ENCODE measurements at places on chromosomes 7 and 10.
A peak's percentile ranks its signal among the peaks of the same experiment; 100 is the strongest.

- no peak for DNase-seq
Observed at GRCh38 chr10:69292459-69292858, 14.2 kb downstream of the HK1 start.

DNA sequence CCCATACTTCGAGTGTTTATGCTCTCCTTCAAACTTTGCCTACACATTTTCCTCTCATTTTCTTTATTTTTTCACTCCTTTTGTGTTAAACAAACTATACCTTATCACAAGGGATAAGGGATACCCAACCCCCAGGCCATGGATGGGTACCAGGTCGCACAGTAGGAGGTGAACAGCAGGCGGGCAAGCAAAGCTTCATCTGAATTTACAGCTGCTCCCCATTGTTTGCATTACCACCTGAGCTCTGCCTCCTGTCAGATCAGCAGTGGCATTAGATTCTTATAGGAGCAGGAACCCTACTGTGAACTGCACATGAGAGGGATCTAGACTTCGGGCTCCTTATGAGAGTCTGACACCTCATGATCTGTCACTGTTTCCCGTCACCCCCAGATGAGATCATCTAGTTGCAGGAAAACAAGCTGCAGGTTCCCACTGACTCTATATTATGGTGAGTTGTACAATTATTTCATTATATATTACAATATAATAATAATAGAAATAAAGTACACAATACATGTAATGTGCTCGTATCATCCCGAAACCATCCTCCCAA is 28.5 kb downstream of the ZC3HC1 start:
- DNase-seq = no peak

DNA sequence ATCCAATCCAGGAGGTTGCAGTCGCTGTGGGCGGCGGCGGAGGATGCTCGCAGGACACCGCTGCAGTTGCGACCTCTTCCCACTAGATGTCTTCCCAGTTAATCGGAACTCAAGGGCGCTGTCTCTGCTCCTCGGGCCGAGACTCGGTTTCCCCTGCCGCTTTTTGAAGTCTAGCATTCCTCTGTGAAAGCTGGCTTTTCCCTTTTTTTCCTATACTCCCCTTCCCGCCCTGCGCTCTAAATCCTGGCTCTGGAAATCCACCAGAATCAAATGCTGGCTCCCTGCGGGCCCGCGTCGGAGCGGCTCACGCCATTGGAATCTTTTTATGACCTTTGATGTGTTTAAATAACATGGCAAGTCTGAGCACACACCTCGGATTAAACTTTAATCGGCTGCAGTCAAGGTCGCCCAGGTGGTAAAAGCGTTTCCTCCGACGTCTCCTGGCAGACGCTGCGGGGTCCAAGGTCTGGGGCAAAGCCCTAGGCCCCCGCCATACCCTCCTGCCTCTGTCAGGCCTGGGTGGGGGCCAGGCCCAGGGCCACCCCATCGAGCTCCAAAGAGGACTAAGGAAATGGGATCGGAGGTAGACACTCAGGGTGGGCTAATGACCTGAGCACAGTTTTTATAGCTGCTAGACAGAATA is 10.7 kb upstream of the HOXA13 start:
- peak; percentile 49 for DNase-seq

- DNase-seq = no peak
Observed at GRCh38 chr7:67725423-67725822, 728.8 kb downstream of the TYW1 start.

- peak; percentile 5 for DNase-seq
Observed at GRCh38 chr7:133290676-133291333, 37.9 kb downstream of the EXOC4 start.

DNA sequence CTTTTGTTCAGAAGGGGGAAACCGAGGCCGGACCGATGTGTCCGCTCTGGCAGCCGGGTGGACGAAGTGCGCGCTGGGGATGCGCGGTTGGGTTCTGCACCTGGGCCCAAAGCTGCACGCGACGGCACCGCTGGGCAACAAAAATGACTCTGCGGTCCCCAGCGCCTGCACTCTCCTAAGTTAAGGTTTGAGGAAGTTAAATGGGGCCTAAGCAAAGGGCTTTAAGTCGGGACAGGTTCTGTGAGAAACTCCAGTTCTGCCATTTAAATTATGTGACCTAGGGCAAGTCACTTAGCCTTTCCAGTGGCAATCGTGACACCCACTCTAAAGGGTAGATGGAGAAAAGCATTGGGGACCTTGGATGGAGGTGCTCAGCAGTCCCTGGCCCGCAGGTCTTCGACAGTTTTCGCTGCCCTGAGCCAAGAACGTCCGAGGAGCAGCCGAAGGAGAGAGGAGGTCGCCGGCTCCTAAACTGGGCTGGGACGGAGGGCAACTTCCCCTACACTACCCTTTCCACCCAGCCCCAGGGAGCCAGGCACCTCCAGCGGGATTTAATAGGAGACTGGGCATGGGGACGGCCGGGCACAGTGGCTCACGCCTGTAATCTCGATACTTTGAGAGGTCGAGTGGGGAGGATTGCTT is 534 bp upstream of the ACBD5 start:
- DNase-seq = peak; percentile 42

DNA sequence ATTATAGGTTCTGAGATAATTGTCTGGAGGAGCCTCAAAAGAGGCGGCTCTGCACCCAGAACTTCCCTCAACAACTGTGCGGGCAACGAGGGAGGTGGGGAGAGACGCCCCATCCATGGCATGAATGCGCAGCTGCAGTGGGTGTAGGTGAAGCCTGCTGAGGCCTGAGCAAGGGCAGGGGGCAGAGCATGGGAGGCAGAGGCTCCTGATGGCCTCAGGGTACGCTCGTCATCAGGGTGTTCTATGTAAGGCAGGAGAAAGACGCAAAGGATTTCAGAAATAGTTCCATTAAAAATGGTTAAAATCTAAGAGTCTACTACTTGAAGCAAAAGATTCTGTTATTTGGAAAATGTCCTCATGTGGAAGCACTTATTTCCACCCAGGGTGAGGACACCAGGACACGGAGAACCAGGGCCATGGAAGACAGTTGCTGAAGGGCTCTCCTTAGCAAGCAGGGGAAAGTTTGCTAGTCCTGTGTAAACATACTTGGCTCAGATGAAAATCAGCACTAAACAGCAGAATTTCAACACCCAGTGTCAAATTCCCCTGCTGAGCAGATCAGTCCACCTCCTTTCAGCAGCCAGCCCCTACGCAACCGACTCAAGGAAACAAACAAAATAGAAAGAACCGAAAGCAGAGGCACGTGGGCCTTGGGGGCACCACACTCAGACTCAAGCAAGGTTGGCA is 18.9 kb downstream of the INSIG1 start:
- DNase-seq = no peak

- DNase-seq = no peak
Observed at GRCh38 chr10:99595770-99596465, 24.3 kb downstream of the SLC25A28 start.

- no peak for DNase-seq
Observed at GRCh38 chr7:156889089-156889488, 3.9 kb downstream of the LMBR1 start.

- no peak for DNase-seq
Observed at GRCh38 chr7:68744036-68744435, 854.2 kb upstream of the AUTS2 start.

- no peak for DNase-seq
Observed at GRCh38 chr10:123413353-123413752, 252.8 kb upstream of the GPR26 start.

- DNase-seq = no peak
Observed at GRCh38 chr7:138527746-138528223, 67.7 kb downstream of the TRIM24 start.

DNA sequence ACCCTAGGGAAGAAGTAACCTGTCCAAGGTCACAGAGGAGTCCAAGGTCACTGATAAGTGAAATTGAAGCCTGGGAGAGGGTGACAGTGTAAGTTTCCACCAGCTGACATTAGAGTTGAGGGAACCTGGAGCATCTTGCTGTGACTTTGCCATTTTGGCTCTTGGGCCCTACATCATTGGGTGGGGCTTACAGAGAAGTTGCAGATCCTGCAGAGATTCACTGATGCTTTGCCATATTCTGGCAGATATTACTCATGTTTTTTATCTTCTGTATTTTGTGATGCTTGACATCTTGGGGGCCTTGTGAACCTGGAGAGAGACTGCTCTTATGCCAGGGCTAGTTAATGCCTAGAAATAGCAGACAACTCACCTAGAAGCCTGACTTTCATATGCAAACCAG is 36.5 kb downstream of the SMKR1 start:
- no peak for DNase-seq

GRCh38 chr7:107659666-107660065 is 962 bp upstream of the SLC26A4 start:
- DNase-seq = peak; percentile 73

DNA sequence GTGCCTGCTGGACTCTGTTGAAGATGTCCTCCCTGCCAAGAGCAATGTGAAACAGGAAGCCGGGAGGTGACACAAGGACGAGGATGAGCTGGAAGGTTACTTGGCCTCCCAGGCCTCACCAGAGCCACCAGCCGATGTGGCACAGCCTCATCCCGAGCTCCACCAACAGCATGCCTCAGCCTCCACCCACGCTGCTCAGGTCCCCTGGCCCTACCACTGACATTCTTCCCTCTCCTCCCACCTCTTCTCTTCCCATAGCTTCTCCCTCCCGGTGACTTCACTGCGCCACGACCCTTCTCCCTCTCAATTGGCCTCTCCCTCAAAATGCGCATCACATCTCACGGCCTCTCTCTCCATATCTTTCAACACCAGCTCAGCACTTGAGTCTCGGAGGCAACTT is 249.9 kb downstream of the SKAP2 start:
- DNase-seq = no peak
